ENCODE measurements at places on chromosomes 5 and 9.

DNA sequence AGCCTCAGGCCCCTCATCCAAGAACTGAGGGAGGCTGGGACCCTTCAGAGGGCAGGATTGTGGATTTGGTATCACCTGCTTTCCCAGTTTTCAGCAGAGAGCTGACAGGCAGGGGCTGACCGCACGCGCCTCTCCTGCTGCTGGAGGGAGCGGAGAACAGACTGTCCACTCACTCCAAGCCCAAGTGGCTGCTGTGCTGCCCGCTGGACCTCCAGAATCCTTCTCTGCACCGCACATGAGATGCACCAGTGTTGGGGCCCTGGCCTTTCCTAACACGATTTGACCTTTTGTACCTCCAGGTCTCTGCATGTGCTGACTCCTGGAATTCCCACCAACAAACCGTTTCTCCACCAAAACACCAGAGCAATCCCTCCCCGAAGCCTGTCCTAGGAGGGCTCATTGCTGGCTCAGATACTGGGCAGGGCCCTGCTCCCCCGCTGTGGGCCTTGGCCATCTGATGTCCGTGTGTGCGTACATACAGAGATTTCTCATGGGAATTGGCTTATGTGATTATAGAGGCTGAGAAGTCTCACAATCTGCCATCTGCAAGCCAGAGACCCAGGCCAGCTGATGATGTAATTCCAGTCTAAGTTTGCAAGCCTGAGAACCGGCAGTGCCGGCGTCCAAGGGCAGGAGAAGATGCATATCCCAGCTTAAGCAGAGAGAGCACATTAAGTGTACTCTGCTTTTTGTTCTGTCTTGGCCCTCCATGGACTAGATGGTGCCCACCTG, 141.7 kb downstream of the GADD45G start:
- no peak for DNase-seq

GRCh38 chr9:125805586-125805985, 58.4 kb downstream of the PBX3 start:
- DNase-seq: no peak

DNA sequence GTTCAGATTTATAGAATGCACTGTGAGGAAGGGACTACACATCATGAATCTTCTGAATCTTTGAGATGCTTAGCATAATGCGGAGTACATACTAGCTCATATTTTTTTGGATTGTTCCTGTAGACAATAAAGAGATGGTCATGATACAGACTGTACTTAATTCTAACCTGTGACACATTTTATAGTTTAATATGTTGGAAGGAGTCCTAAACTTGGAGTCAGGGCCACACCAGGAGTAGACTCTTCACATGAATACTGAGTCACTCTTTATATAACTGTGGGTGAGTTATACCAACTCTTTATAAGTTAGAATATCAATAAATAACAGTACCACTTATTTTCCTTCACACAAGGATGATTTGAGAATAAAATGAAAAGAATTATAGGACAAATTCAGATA, 16.9 kb downstream of the C9orf85 start:
- DNase-seq: no peak

DNA sequence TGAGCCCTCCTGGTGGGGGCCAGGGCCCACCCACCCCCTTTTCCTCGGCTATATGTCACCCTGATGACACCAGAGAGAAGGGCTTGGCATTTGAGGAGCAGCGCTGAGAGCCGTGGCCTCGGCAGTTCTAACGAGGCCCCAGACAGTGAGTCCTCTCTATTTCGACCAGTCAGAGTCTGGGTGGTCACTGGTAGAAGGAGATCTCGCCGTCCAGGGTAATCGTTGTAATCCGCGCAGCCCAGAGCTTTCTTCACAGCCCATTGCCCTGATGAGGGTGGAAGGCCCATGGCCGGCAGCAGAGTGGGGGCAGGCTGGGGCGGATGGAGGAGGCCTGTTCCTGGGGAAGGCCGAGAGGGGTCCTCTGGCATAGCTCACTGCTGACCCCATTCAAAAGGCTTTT, 70.2 kb downstream of the PSMB7 start:
- no peak for DNase-seq

DNA sequence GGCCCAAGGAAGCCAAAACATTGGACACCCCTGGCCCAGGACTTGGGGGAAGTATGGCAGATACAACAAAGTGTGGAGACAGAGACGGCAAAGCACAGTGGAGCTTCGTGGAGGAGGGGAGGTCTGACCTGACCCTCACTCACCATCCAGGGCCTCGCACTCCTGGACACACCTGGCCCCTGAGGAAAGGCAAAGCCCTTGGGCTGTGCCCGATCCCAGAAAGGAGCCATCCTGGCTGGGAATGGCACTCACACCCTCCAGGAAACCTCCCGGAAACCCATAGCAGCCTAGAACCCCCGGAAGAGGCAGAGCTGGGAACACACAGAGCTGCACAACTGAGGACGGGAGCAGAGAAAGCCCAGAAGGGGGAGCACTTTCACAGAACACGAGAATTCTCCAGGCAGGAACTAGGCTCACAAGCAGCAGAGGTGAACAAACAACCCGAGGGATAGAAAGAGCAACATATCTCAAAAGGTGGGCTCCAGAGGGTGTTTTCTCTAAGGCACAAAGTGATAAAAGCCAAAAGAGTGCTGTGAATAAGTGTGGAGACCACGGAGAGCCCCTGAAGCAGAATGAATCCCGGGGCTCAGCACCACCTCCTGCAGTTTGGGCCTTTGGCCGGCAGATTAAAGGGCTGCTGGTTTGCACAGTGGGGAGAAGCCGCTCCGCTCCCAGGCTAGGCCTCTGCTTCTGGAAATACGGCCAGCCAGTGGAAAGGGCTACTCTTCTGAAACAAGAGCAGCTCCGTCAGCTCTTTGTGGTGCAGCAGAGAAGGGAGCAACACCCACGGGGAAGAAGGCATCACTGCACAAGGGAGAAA, 108.2 kb downstream of the UBE2R2 start:
- no peak for DNase-seq

DNA sequence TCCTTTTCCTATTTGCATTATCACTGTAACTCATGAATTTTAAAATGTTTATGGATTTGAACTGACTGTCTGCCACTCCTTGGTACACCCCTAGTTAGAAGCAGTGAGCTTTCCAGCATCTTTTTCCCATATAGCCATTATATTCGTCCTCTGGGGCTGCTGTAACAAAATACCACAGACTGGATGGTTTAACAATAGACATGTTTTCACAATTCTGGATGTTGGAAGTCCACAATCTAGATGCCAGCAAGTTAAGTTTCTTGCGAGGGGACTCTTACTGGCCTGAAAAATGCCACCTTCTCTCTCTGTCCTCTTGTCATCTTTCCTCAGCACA, 530.0 kb downstream of the SEMA5A start:
- no peak for DNase-seq

DNA sequence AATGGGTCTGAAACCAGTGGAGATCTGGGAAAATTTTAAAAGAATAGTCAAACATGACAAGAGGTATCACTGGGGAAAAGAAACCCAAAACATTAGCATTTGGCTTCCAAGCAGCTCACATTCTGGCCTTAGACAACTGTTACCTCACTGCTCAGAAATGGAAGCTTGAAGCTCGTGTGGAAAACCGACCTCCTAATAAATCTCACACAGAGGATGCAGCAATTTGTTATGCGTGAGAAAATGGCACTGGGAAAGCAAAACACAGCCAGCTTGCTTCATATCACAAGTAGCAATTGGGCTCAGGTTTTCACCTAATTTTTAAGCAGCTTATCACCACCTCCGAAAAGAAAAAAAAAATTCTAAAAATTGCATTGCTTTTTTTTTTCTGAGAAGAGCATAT, 103.3 kb upstream of the TAS2R1 start:
- DNase-seq: no peak

GRCh38 chr5:146920351-146920881, 41.9 kb upstream of the PPP2R2B start:
- DNase-seq: no peak

DNA sequence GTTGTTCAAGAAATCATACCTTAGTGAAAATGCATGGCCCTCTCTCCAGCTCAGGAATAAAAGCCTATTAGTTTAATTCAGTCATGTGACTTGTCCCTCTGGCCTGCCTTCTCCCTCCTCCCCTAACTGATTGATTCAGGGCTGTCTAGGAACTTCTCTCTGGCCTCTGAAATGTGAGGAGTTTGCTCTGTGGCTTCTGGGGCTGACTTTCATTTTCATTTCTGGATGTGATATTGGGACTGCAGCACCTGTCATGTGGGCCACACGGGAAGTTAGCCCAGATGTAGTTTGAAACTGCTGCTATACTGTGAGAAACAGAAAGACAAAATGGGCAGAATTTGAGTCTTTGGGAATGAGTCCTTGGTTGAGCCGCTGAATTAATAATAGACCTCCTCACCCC, 44.8 kb downstream of the PARP8 start:
- no peak for DNase-seq

- no peak for DNase-seq
Observed at GRCh38 chr5:133381571-133382365, 230.6 kb downstream of the FSTL4 start.

DNA sequence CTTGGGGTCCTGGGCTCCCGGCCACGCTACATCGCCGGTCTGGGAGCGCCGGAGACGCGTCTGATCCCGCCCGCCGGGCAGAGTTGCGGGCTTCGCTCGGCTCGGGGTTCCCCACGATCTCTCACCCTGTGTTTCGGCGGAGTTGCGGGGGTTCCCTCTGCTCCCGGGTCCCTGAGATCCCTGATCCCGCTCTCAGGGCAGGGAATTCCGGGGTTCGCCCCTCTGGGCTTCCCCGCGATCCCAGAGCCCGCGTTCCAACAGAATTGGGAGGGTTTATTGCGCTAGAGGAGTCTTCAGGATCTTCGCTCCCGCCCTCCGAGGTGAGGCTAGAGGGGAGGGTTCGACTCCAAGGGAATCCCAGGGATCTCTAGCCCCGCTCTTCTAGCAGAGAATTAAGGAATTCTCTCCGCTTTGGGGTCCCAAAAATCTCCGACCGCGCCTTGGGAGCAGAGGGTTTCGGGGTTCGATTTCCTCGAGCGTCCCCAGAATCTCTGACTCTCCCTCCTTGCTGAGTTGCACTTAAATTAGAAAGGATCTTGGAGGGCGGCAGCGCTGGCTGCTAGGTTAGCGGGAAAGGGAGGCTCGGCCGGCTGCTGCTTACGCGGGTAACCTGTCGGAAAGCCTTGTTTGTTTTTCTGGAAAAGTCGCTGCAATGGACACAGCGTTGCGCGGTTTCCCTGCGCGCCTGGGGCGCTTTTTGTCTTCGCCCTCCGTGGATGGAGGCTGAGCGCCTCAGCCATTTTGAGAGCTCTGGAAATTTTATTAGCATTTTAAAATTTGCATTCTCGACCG, 1.3 kb downstream of the DMRT1 start:
- DNase-seq: no peak

DNA sequence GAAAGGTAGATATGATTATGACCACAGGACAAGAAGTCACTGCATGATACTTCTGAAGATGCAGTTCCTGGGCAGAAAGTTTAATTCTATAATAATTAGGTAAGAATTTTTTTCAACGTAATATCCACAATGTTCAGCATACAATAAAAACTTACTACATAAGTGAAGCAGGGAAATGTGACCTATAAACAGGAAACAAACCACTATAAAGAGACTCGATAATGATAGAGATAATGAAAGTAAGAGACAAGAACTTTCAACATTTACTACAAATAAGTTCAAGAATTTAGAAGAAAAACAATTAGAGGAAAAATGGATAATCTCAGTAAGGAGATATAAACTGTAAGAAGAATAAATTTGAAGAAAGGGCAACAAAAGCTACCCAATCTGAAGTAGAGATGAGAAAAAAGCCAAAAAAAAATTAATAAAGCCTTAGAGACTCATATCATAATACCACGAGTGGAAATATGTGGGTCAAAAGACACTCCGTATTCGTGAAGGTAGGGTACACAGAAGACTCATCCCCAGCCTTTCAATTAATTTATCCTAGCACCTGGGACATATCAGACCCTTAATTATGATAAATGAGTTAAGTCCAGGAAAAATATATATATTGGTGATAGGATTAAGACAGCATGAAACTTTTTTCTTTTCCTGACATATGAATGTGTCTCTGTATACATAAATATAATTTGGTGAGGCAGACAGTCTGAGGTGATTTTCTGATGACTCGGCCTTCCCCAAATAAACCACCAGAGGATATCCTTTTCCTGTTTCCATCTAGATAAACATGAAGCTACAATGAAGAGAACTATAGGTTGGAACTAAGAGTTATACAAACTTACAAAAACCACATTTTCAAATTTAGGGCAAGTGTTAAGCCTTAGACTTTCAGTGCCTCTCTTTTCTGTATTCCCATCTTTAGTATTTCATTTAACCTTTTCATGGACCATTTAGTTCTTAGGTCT, 120.4 kb downstream of the RAPGEF6 start:
- no peak for DNase-seq

DNA sequence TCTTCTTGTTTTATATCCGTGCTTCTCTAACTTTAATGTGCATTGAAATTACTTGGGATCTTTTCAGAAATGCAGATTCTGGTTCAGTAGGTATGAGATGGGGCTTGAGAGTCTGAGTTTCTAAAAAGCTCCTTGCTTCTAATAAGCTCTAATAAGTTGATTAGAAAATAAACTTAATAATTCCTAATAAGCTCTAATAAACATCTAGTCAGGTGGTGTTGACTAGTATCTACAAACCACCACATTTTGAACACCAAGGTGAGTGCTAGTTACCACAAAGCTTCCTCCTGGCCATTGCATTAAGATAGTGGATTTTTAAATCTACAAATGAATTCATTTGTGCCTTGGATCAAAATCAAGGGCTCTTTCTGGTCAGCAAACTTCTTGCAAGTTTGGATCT, 5.3 kb downstream of the TMOD1 start:
- DNase-seq: no peak

DNA sequence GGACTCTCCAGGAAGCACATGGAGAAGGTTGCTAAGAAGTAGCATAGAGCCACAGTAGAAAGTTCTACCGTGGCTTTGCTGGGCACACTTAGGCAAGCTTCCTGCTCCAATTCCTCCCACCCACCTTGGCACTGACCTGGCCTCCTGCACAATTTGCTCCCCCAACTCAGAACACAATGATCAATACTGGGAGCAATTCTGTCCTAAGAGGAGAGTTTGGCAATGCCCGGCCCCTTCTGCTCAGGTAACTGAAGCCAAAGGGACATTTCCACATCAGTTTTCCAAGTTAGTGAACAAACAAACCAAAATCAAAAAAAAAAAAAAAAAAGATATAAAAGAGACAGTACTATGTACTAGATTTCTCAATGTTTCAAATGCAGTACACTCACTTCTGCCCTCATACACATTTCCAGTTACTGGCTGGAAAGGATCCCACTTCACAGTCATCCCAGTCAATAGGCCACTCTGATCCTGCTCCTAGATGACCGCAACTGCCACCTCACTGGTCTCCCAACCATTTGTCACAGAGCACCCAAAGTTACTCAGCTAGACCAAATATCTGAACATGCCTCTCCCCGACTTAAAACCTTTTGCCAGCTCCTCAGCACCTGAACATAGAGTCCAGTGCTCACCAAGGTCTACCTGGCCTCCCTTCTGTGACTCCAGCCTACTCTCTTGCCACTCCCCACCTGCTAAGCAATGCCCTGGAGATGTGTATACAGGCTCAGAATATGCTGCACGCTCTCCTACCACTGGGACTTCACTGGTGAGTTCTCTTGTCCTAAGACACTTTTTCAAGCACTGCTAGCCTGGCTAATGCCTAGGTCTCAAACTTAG, 21.3 kb downstream of the ABCA1 start:
- DNase-seq: no peak

- DNase-seq: no peak
Observed at GRCh38 chr5:39519566-39520231, 94.9 kb upstream of the DAB2 start.

Measured in T1000 (cell line).